Common myeloid progenitor, CD34-positive (primary cell): ENCODE measurements at places on chromosomes 7 and 10.

GRCh38 chr7:140607441-140607989, 33.1 kb downstream of the DENND2A start:
- DNase-seq = no peak

DNA sequence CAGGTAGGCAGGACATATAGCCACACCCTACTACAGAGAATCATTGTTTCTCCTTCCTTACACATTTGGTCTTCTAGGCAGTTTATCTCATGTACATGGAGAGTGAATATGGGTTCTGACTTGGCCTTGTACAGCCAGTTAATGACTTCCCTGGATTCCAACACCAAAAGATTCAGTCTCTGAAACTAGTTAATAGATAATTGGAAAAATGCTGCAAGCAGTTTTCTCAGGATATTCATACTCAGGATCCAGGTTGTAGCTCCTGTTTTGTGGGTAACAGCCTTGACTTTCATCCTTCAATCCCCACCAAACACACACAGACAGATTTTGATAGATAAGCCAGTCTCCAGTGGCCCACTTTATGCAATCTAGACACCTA, 690.2 kb downstream of the NRG3 start:
- DNase-seq = no peak

- peak; percentile 95 for DNase-seq
Observed at GRCh38 chr10:4130685-4131084, 345.7 kb upstream of the KLF6 start.

GRCh38 chr7:95199779-95200558, 124.4 kb downstream of the PON1 start:
- peak; percentile 46 for DNase-seq
